ENCODE measurements at places on chromosomes 1 and 21.

GRCh38 chr1:154474802-154475201 lies 27.2 kb upstream of the TDRD10 start:
- DNase-seq, result no peak

DNA sequence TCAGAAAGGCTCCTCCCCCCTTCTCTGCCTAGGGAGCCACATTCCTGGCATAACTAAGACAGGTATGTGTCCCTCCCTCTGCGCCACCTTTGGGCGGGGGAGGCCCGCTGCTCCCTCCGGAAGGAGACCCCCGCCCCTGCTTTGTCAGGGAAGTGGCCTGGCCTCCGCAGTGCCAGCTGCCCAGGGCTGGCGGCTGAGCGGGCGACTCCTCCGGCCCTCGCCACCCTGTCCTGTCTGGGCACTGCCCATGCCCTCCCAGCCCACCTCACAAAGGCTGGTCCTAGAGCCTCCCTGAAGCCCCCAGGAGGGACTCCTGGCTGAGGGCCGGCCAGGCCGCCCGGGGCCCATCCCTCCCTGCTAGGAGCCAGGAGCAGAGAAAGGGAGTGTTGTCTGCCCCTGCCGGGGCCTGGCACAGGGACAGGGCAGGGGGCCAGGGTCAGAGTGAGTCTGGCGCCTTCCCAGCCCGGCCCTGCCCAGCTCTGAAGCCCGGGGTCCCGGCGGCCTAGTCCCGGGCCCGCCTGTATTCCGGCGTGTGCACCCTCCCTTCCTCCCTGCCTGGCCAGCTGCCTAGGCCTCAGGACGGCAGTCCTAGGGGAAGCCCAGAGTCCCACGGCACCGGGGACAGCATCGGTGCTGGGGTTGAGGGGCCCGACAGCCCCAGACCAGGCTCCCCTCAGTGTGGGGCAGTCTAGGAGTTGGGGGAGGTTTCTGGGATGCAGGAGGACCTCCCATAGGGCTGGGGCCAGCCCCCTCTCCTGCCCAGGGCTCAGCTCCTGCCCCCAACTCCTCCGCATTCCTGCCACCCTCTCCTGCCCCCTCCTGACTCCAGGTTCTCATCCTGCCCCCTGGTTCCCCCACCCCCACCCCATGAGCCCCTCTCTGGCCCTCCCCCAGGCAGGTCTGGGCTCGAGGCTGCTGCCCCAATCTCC lies 5.1 kb downstream of the AGRN start:
- DNase-seq, result no peak

DNA sequence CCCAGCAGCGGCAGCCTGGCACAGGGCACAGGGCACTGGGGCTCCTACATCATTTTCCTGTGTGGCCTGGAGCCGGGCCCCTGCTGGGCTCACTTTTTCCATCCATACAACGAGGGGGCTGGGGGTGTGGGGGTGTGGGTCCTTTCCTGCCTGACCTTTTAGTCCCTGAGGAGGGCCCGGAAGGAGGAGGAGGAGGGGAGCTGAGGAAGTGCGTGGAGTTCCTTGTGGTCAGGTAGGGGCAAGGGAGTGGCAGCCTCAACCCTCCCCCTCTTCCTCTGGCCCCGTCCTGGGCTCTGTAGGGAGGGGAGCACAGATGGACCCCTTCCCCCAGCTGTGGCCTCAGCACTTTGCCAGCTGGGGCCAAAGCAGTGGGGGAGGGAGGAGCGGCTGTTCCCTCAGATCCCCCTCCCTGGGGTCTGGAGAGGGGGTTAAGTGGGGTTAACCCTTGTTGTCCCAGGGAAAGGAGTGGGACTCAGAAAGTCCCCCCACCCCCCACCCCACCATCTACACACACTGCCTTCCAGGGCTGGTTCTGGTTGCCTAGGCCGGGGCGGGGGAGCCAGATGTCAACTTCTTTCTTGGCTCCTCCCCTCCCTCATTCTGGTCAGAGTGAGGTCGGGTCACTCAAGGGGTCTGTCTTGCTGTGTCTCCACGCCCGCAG lies 5.7 kb downstream of the NTRK1 start:
- peak; percentile 96 for DNase-seq

GRCh38 chr1:234774971-234775370 lies 165.0 kb upstream of the IRF2BP2 start:
- DNase-seq, result no peak

GRCh38 chr1:18126616-18127015 lies 19.0 kb downstream of the IGSF21 start:
- DNase-seq, result no peak

DNA sequence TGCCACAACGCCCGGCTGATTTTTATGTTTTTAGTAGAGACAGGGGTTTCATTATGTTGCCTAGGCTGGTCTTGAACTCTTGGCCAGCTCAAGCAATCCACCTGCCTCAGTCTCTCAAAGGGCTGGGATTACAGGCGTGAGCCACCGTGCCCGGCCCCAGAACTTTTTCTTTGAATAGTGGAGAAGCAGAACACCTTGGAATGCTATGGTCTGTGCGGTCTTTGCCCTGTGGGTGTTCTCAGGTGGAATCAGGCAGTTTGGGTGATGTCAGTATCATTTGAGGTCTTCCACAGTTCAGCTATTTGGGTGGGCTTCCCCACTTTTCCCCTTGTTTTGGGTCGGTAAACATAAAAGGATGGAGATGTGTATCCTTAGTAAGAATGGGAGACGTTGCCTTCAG lies 17.6 kb downstream of the CAMTA1 start:
- no peak for DNase-seq

DNA sequence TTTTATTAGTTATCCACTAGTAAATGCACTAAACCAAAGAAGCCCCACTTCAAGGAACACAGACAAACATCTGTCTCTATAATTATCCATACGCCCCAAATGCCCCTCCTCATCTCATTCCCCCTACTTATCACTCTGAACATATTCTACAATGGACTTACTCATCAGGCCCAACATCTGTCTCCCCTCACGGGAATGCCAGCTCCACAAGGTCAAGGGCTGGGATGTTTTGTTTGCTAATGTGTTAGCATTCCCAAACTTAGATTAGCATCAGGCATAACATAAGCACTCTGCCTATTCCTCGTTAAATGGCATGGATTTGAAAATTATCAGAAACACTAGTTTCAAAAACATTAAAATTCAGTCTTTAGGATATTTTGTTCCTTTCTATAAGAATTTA lies 279.5 kb downstream of the DSCAM start:
- DNase-seq, result no peak

- DNase-seq, result no peak
Measured at GRCh38 chr1:8259498-8260290, 58.2 kb upstream of the SLC45A1 start.

DNA sequence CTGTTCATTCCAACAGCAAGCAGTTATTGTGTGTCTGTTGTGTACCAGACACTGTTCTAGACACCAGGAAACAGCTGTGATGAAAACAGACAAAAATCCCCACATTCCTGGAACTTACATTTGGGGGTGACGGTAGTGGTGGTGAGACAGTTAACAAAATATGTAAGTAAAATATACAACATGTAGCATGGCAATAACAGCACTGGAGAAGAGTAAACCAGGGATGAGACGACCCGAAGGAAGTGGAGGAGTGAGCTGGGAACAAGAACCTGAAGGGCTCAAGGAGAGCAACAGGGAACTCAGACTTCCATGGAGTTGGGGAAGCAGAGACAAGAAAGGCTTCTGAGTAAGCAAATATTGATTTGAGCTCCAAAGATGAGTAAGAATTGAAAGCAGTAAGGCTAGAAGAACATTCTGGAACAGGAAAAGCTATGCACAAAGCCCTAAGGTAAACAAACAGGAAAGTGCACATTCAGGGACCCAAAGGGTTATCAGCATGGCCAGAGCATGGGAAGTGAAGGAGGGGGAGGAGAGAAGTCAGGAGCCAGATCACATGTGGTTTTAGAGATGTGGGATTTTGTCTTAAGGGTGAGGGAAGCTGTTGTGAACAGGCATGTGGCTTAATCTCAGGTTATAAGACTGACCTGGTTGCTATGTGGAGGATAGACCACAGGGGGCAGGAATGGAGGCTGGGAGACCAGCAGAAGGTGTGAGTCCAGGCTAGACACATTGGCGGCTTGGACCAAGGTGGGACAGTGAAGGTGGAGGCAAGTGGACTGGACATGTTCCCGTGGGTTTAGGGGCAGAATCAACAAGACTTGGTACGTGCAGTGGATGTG lies 7.3 kb downstream of the CSF1 start:
- peak; percentile 48 for DNase-seq

DNA sequence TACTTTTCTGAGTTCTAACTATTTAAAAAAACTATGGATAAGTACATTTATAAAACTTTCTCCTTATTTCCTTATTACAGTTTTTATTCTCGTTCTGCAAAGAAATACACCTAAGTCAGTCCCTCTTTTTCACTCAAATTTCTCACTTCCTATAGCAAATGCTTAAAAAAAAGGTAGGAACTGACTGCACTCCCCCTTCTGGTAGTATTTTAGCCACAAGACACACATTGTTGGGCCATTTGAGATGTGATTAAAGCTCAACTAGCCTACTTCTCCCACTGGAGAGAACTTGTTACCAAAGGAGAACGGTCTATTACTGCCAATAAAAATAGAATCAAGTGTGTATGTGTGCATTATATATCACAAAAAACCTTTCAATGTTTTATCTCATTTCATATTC lies 521.9 kb upstream of the PRMT6 start:
- no peak for DNase-seq

DNA sequence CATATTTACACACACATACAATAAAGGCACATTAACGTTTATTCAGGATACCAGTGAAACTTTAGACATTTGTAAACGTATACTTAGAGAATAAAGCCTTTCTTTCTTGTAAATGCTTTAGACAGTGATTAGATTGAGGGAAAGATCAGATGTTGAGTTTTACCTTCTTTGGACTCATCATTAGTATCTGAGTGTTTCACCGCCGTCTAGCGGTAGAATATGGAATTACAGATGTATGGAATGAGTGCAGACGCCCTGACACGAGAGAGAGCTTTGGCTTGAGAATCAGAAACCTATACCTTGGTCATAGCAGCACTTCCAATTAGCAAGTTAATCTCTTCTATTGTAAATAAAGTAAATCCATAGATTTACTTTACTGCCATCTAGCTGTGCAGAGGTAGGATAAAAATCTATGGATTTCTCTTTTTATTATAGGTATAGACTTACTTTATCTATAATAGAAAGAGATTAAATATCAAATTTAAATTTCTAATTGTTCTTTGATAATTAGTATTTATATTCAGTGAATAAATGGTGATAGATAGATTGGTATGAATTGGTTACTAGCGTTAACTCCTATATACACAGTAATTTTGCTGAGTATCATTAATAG lies 12.6 kb downstream of the FLG2 start:
- peak; percentile 39 for DNase-seq

DNA sequence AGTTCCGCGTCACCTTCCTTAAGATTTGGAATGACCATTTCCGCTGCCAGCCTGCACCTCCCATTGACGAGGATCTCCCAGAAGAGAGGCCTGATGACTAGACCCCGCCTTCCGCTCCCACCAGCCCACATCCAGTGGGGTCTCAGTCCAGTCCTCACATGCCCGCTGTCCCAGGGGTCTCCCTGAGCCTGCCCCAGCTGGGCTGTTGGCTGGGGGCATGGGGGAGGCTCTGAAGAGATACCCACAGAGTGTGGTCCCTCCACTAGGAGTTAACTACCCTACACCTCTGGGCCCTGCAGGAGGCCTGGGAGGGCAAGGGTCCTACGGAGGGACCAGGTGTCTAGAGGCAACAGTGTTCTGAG lies 9.8 kb downstream of the MYBPH start:
- no peak for DNase-seq

GRCh38 chr21:37915497-37915911 lies 753 bp downstream of the KCNJ6 start:
- no peak for DNase-seq

DNA sequence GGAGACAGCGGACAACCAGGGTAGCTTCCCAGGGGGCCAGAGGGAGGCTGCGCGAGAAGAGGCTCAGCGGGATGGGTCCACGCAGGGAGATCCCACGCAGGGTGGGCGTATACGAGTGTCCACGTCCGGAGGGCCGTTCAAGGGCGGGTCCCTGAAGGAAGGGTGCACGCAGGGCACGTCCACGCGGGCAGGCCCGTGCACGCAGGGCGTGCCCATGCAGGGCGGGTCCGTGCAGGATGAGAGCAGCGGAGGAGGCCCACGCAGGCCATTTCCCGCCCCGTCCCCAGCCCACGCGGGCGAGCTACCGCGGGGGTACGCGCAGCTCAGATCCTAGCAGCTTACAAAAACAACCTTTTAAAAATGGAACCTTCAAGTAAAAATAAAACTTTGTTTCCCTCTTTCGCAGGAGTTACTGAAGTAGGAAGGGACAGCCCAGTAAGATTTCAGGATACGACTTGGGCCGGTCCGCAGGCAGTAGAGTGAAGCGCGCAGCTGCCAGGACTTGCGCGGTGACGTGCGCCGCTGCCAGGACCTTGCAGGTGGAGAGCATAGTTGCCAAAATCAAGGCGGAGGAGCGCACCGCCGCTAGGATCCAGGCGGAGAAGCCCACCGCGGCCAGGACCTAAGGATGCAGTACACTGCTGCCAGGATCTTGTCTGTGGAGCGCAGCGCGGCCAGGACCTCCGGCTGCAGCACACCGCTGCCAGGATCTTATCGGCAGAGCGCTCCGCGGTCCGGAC lies 416 bp upstream of the RNF187 start:
- DNase-seq, result peak; percentile 76

GRCh38 chr1:151049458-151049857 lies 1.9 kb downstream of the C1orf56 start:
- no peak for DNase-seq

DNA sequence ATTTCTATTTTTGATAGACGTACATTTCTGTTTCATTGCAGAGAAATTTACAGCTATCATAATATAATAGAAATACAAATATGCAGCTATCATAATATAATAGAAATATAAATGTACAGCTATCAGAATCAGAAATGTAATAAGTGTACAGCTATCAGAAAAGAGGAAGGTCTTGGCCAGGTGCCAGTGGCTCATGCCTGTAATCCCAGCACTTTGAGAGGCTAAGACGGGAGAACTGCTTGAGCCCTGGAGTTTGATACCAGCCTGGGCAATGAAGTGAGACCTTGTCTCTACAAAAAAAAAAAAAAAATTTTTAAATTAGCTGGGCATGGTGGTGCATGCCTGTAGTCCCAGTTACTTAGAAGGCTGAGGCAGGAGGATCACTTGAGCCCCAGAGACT lies 37.9 kb downstream of the PIGM start:
- DNase-seq, result no peak

DNA sequence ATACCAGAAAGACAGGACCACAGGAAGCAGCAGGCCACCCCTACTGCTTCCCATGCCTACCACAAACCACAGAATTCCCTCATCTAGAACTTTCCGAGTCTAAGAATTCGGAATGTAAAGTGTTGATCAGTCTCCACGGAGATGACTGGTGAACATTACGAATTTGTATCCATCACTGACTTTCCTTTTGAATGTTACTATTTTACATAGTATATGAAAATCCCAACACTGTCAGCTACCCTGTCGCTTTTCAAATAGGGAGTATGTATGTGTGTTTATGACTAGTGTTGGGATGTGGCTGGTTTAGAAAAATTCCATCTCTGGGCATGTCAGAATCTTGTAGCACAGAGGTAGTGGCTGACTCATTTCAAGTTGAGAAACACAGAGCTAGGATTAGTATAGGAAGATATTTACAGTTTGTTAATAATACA lies 118.2 kb downstream of the COQ8A start:
- no peak for DNase-seq
